ENCODE measurements at places on chromosomes 4 and X.

GRCh38 chr4:3408793-3409330 is 32.9 kb upstream of the HGFAC start:
- DNase-seq: no peak

DNA sequence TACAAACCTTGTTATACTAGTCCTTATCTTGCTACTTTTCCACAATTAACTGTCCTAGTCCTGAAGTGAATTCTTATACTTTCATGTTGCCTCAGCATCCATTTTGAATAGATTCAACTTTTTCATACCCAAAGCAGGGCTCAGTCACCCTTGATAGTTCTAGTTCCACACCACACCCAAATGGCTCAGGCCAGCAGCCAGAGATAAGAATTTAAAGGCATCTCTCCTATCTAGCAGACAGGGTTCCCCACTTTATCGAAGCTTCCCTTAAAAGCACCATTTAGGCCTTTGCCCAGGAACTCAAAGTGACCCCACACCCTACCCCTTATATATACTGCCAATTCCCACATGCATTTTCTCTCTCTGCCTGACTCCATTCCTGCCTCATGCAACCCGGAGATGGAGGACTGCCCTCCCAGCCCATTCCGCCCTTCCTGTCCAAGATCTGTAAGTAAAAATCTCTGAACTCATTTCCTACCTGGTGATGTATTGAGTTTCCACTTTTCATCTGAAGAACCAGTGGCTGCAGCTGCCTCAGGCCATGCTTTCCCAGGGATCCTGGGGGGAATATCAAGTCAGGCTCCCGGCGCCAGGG is 63.7 kb upstream of the TXK start:
- DNase-seq: no peak

GRCh38 chrX:147403040-147403439 is 508.7 kb upstream of the FMR1 start:
- no peak for DNase-seq

DNA sequence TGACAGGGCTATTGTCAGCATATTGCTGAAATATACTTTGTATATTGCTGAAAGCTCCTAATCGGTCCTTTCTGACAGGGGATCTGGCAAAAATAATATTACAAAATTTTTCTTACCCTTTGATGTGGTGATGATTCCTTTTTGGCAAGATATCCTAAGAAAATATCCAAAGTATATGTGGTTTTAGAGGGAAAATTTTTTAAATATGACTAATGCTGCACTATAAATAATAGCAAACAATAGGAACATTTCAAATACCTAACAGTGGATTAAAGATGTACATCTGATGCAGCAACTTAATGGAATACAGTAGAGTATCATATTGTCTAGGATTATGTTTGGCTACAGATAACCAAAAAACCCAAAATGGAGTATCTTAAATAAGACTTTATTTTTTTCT is 49.6 kb downstream of the RRAGB start:
- no peak for DNase-seq

- no peak for DNase-seq
Measured at GRCh38 chrX:123330229-123330942, 146.3 kb downstream of the GRIA3 start.

DNA sequence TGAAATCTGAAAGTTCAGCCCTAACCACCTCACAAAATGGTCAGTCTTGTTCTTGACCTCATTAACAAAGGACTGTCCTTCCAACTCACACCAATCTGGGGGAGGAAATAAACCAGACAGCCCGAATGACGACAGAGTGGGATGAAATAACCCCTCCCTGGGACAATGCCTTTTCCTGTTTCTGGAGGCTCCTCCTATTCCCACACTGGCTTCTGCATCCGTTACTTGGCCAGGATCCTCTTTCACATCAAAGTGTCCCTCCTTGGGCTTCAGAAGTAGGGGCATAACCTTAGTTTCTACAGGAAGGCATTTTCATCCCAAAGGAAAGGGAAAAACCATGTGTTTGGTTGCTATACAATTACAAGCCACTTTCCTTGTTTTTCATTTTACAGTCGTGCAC is 59.8 kb upstream of the RPL34 start:
- DNase-seq: peak; percentile 47

- DNase-seq: no peak
Measured at GRCh38 chr4:113822555-113823290, 61.2 kb upstream of the CAMK2D start.

DNA sequence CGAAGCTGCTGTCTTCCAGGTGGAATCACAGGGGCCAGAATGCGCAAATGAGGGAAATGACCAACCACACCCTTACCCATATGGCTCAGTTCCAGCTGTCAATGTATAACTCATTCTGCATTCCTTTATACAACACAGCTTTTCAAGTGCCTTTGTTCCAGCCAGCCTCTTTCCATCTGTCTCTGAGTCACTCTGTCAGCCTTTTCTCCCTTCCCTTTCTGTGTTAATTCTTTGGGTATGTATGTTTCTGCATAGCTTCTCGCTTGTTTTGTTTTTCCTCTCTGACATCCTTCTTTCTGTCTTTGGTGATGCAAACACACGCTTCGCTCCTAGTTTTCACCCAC is 54.5 kb downstream of the RS1 start:
- DNase-seq: peak; percentile 22

DNA sequence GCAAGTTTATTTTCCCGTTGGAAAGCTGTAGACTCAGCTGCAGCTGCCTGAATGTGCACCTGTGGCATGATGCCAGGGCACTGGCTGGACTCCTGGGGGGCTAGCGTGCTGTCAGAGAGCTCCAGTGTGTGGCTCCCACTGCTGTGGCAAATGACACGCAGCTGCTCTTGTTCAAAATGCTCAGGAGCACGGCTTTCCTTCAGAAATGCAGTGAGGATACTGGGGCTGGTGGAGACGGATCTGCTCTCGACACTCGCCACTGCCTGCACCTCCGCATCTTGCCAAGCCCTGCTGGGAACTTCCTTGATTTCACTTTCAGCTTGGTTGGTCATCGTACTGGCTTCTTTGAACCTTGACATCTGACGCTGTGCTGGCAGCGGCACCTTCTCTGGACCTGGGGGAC is 58.7 kb downstream of the GPRIN3 start:
- DNase-seq: no peak

- no peak for DNase-seq
Measured at GRCh38 chrX:3226087-3226486, 120.4 kb downstream of the MXRA5 start.

GRCh38 chr4:46890056-46890455 is 19.0 kb downstream of the COX7B2 start:
- no peak for DNase-seq

- DNase-seq: no peak
Measured at GRCh38 chr4:119138046-119138445, 2.4 kb downstream of the MYOZ2 start.

- no peak for DNase-seq
Measured at GRCh38 chr4:134952305-134952704, 750.7 kb upstream of the PABPC4L start.

DNA sequence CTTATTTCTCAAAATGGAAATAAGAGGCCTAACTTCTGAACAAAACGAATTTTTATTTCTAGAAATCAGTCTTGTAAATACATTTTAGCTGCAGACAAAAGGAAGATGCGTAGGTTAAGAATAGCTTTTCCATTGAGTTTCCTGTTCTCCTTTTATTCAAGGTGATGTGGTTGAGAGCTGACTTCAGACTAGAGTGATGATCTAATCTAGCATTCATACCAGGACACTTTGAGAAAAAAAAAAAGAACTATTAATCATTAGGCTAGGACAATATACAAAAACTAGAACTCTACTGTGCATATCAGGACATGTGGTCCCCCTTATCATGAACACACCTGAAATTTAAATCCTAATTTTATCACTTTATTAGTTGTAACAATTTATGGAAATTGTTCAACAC is 884.5 kb upstream of the EPHA5 start:
- DNase-seq: no peak

- no peak for DNase-seq
Measured at GRCh38 chrX:104105330-104106262, 6.7 kb upstream of the ZCCHC18 start.

DNA sequence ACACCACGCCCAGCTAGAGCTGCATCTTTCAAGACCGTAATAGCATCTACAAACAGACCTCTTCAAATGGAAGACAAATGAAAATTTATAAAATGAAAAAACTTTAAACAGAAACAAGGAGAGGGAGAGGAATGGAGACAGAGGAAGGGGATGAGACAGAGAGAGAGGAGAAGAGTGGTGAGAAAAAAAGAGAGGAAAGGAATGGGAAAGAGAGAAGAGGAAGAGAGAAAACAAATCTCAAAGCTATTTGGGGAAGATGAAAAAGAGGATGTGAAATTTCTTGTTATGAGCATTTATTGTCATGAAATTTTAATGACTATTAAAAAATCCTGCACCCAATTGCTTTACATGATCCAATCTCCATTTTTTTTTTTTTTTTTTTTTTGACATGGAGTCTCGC is 726.9 kb downstream of the GRID2 start:
- no peak for DNase-seq

DNA sequence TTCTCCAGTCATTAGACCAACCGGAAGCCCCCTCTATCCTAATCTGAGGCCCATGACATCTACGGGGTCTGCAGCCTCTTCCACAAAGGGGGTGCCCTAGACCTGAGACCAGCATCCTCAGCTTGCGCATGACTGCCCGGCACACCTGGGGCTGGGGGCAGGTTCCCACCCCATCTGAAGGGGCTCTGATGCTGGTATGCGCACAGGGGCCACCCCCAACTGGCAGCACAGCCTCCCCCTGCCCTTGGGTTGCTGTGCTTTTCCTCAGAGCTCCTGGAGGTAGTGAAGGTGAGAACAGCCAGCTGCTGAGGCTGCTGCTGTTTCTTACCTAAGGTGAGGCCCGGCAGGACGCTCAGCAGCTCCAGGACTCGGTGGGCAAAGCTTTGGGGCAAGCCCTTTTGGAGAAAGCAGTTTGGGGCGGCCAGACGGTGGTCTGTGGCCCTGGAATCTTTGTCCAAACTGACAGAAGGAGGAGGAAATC is 18.9 kb upstream of the CPLX1 start:
- no peak for DNase-seq

- no peak for DNase-seq
Measured at GRCh38 chr4:149886786-149887490, 71.3 kb upstream of the IQCM start.

GRCh38 chrX:1676866-1677265 is 62.0 kb downstream of the ASMT start:
- DNase-seq: no peak

- DNase-seq: no peak
Measured at GRCh38 chrX:335758-336155, 17.2 kb upstream of the GTPBP6 start.

GRCh38 chr4:113170805-113171468 is 121.5 kb downstream of the ANK2 start:
- DNase-seq: no peak

DNA sequence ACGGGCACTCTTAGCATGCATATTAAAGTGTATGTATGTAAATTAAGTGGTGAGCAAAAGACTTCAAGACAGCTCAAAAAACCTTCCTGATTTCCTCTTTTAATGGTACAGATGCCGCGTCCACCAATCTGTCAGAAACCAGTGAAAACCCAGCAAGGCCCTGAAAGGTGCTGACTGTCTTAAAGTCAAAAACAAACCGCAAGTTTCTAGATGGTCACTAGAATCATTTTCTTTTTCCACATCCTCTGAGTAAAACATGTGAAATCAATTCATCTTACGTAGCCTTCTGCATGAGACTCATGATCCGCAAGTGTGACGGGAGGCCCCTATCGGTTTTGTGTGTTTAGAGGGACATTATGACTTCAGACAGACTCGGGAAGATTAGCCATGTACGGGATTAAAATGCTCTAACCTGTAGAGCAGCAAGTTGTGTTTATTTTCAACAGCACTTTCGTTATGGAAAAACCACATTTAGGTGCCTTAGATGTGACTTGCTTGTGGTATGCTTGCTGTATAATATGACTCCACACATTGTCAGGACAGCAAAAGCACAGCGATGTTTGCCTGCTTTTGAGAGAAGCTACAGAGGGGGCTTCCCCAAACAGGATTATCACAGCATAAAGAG is 88.2 kb upstream of the STS start:
- DNase-seq: no peak

GRCh38 chrX:110218591-110218990 is 99.3 kb downstream of the AMMECR1 start:
- no peak for DNase-seq

- no peak for DNase-seq
Measured at GRCh38 chr4:125639182-125639621, 324.4 kb downstream of the FAT4 start.

DNA sequence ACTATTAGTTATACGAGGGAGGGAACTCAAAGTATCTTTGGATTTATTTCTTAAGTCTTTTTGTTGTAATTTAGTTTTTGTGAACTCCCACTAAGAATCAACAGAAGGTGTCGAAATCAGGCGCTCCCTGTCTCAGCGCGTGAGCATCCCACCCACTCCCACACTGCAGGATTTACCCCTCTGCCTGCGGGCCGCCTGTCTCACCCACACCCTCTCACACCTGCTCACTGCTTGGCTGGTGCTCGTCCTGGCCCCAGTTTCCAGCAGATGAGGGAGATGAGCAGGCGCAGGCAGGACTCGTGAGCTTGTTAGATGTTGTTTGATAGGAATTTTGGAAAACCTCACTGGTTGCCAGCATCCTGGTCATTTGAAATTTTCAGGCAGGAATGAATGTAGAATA is 20.8 kb upstream of the HGFAC start:
- DNase-seq: no peak

GRCh38 chr4:2417226-2417764 is 1.1 kb downstream of the ZFYVE28 start:
- no peak for DNase-seq

DNA sequence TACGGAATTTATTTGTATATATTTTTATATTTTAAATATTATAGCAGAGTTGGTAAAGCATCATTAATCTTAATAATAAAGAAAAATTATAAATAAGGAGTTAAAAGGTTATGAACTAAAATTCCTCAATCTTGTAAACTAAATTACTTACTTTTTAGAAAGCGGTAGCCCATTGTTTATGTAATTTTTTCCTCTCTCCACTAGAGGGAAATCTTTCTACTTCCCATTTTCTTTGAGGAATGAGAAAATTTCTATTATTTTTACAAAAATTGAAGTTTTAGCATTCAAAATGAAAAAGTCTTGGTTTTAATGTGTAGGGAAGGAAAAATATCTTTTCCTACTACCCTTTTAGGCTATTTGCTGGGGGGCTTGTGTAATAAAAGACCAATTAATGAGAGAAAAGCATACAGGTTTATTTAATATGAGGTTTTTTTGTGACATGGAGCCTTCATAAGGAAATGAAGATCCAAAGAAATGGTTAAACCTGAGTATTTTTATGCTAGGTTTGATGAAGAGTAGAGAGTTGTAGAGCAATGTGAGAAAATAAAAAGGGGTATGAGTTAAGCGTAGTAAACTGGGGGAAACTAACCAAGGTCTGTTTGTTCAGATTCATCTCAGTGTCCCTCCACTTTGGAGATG is 68.7 kb upstream of the ADAD1 start:
- peak; percentile 2 for DNase-seq

- DNase-seq: peak; percentile 21
Measured at GRCh38 chrX:54920610-54921426, at the start of gene TRO. TRO (plus strand) TSS chrX:54920824; CDS start chrX:54922247, 1,423 bp downstream.

- no peak for DNase-seq
Measured at GRCh38 chr4:126564283-126564854, 1068.4 kb upstream of the INTU start.

- peak; percentile 33 for DNase-seq
Measured at GRCh38 chr4:37453281-37453998, 208.9 kb downstream of the NWD2 start.

GRCh38 chr4:118389721-118390120 is 36.9 kb upstream of the PRSS12 start:
- no peak for DNase-seq
